Occipital lobe (tissue), 3 donors: ENCODE measurements at places on chromosomes 2 and 18. TPM values are rescaled to one million over a fixed set of nuclear protein-coding genes. Genes with fewer than 3 reads are reported as not detected.

The COPS9 gene
- 81.1 TPM for total RNA-seq

The CDC42EP3 gene
- total RNA-seq: 25.3 TPM

GRCh38 chr18:12520442-12520992 is 112.8 kb downstream of the PRELID3A start:
- no peak for DNase-seq

GRCh38 chr2:211793690-211794089 is 744.9 kb downstream of the ERBB4 start:
- no peak for DNase-seq

DNA sequence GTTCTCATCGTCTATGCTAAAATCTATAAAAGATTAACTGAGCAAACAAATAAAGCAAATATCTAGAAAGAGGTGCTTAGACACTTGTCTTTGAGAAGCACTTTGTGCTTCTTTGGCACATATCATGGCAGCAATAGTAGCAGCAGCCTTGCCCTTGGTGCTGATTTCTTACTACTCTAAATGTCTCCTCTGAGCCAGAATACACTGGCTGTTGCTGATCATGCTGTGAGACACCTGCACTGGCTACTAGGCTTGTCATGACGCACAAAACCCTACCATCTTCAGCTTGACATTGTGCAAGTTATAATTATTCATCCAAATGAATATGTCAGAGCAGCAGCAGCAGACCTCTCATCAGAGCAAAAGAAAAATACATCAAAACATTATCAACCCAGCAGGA is 46.7 kb downstream of the FANCL start:
- no peak for DNase-seq

DNA sequence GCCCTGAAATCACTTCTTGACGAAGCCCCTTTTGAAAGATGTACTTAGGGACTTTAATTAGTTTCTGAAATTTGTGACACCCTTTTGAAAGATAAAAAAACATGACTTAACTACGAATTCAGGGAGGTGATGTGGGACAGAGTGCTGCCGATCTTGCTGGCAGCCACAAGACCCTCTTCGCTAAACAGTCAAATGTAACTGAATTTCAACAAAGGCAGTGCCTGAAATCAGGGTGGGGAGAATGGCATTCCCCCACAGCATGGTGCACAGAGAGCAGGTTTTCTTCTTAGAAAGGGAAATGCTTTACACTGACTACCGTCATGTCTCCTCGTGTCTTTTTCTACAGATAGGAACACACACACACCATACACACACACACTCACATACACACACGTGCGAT is 640.2 kb upstream of the POU3F3 start:
- no peak for DNase-seq

GRCh38 chr2:159904127-159904958 is 106.3 kb upstream of the CD302 start:
- DNase-seq: no peak
